NCI-H187 (cell line): ENCODE measurements at places on chromosomes 4 and X.

GRCh38 chr4:106201373-106201772 lies 114.6 kb downstream of the TBCK start:
- no peak for DNase-seq

DNA sequence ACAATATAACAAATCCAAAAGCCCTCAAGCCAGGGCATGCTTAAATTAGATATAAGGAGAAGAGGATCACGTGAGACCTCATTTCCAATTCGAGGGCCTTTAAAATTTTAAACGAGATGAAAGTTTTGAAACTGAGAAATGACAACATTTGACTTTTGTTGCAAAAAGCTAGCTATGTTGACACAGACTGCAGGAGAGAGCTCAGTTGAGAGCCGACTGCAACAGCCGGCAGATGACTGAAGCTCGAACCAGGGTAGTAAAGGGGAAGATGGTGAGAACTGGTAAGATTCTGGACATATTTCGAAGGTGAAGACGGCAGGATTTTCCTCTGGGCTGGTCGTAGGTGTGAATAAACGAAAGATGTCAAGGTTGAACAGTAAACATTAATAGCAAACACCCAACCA lies 773 bp downstream of the PRMT9 start:
- no peak for DNase-seq

DNA sequence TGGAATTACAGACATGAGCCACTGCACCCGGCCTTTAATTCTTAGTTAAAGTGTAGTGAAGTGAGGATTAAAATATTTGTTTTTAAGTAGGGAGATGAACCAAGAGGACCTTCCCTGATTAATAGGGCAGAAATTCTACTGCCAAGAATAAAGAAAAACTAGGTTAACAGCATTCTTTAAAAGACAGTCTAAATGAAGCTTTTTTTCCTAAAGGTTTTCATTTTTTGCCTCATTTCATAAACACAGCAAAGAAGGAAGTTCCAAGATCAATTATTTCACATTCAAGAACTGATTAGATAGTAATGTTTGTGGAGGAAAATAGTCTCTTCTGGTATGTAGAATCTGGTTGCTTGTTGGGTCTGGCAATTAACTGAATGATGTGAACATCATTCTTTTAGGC lies 112.1 kb upstream of the ARSJ start:
- no peak for DNase-seq

DNA sequence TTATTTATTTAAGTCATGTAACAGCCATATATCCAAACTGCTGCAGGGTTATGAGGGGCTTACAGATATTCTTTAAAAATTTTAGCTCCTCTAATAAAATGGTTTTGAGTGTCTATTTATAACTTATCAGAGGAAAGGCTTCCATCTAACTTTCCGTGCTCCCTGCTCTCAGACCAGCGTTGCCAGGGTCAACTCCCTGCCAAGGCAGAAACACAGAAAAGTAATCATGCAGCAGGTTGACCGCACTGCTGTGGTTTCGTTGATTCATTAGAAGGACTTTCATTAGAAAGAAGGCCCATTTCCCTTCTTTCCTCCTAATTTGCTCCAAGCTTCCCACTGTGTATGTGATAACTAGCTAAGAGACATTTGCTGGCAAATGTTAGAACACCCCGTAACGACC lies 33.9 kb downstream of the BCLAF3 start:
- no peak for DNase-seq

- DNase-seq, result no peak
Observed at GRCh38 chr4:18441203-18441590, 419.6 kb upstream of the LCORL start.

DNA sequence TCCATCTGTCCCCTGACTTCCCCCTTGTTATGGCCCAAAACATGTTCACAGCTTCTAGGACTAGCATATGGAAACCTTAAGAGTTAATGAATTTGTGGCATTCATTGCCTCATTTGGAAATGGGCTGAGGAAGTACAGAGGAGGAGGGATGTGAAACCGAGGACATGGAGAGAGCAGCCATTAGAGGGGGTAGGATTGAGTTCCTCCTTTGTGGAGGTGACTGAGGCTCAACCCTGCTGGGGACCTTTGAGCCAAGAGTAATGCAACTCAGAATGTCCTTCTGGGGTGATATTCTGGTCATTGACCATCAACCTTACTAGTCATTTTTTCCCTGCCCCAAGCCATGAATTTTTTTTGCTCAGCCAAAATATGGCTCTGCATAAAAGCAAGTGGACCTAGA lies 109.4 kb downstream of the ZNF518B start:
- no peak for DNase-seq
